CD4-positive, alpha-beta T cell treated with Interleukin-4 for 1 hour (primary cell): ENCODE measurements at places on chromosomes 16 and 17.

- peak; percentile 31 for DNase-seq
Measured at GRCh38 chr17:3935140-3935542, 18.9 kb upstream of the P2RX1 start.

DNA sequence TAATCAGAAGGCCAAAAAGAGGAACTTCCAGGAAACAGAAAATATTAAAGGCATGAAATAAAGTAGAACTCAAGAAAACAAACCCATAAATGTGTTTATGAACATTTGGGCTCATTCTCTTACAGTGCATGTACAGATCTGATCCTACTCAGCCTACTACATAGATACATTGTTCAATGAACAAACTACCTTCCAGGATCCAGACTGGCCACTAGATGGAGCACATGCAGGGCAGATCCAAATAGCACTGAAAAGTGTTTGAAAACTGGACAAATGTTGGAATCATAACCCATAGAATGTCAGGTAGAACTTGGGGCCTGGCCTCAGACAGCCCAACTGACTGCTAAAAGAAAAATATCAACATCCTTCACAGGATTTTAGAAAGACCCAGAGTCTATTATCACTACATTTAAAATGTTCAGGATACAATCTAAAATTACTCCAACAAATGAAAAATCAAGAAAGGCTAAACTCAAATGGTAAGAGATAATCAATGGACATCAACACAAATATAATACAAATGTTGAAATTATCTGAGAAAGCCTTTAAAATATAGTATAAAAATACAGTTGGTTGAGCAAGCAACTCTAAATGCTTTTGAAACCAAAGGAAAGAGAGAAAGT is 122.4 kb upstream of the NUDT7 start:
- peak; percentile 4 for DNase-seq

GRCh38 chr16:81521141-81521626 is 76.6 kb downstream of the CMIP start:
- peak; percentile 92 for DNase-seq

GRCh38 chr16:67979955-67980678 is at the start of gene DPEP3:
Gene DPEP3, minus strand, starts transcription at chr16:67980499. Its CDS starts 119 bp downstream, at chr16:67980380.
- no peak for DNase-seq

- no peak for DNase-seq
Measured at GRCh38 chr16:2988590-2989099, 8.4 kb upstream of the PKMYT1 start.

DNA sequence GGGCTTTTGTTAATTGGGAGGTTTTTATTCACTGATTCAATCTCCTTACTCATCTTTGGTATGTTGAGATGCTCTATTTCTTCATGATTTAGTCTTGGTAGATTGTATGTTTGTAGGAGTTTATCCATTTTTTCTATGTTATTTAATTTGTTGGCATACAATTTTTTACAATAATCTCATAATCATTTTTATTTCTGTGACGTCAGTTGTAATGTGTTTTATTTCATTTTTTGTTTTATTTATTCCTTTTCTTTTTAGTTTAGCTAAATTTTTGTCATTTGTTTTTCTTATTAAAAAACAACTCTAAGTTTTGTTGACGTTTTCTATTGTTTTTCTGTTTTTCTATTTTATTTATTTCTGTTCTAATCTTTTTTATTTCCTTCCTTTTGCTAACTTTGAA is 389.8 kb downstream of the HS3ST3B1 start:
- DNase-seq, result no peak

DNA sequence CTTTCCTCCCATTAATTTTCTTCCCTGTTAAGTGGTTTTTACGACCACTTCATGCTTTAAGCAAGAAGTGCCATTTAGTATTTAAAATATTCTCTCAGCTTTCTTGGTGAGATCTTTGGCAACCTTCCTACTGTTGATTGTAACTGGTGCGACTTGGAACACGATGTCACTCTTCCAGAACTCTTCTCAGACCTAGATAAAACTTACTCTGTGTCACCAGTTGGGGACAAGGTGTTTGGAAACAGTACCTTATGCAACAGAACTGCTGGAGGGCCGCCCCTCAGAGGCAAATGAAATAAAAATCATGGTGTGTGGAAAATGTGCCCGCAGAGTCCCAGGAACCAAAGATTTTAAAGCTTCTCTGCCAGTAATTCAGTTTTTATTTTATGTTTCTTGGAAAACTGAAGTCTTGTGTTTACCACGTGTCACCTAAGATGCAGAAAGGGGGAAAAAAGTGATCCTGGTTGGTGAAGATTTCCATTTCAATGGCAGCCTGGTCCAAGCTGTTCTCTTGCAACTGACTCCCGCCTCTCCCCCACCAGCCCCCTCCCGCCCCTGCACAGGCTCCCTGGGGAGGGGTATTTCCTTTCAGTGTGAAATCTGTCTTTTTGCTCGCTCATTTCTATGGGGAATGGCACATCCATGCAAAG is 7.2 kb upstream of the HSD11B2 start:
- no peak for DNase-seq

DNA sequence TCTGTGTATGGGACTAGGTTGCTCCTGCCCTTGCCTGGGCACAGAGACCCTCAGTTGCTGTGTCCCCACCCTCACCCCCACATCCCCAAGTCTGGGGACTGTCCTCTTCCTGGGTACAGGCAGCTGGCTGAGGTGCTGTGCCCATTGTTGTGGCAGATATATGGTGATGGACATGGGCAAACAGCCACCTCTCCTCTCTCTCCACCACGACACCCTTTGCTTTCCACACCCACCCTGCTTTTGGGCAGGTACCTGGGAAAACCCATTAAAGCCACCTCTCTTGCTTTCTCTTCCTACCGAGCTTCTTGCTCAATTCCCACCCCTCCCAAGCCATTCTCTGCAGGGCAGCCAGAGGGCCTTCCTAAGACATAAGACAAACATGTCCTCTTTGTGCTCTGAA is 21.7 kb downstream of the TRPV2 start:
- DNase-seq, result no peak

GRCh38 chr16:10983159-10983558 is 38.8 kb downstream of the CLEC16A start:
- DNase-seq, result no peak

- DNase-seq, result no peak
Measured at GRCh38 chr17:65102788-65103187, 34.4 kb upstream of the RGS9 start.

GRCh38 chr16:88548985-88549384 is 21.2 kb upstream of the ZC3H18 start:
- DNase-seq, result no peak

DNA sequence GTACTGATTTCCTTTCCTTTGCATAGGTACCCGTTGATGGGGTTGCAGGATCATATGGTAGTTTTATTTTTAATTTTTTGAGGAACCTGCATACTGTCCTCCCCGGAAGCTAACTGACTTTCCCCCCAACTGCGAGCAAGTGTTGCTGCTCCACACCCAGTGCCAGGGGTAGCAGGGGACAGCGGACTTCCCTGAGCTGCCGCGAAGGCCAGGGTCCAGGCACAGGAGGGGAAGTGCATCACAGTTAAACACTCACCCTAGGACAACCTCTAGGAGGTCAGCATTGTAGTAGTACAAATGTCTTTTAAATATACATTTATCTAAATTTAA is 201.7 kb downstream of the NPIPB11 start:
- no peak for DNase-seq

DNA sequence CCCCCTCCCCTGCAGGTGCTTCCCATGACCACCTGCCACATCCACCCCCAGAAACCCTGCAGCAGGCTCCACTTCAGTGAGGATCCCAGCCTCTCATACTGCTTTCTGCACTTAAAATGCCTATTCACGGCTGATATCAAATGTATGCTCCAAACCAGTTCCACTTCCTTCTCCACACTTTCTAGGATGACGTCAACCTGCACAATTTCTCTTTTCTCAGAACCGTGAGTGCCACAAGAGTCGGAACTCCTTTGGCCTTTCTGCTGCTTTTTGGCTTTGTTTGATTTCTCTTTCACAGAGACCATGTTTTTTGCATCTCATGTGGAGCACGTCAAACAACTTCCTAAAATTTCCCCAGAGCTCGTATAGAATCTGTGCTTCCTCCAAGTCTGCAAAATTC is 378.8 kb upstream of the TNRC6C start:
- peak; percentile 29 for DNase-seq

DNA sequence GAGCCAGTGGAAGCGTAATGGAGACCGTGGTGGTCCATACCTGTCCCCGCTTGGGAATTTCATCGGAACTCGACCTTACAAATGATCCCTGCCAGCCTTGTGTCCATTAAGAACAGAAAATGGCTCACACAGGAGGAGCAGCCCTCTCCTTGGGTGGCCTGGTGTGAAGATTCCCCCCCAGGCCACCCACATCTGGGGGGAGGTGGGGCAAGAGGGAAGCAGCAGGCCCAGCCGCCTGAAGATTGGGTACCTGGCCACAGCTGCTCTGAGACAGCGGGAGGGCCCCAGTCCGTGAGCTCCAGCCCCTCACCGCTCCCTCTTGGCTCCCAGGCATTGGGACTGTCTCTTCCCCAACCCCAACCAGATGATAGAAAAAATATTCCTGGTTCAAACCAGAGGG is 277.8 kb upstream of the FOXF1 start:
- no peak for DNase-seq

DNA sequence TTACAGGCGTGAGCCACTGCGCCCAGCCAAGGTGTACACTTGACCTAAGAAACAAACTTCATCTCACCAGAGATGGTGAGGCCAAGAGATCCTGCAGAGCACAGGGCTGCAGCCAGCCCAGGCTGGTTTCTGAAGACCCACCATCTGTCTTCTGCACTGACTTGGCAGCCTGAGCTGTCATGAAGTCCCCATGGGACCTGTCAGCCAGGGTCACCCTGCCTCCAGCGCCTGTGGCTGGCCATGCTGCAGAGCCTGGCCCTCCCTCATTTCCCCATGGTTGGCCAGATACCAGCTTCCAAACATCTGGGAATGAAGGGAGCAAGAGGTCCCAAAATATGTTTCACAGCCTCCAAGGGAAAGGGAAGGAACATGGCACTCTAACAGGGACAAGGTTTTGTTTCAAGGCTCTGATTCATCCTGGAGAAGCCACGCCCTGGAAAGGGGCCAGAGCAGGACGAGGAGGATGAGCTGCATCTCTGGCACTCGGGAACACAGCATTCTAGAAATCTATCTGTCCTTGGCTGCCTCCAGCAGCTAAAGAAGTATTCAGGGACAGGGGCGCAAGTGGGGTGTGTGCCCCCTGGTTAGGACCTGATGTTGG is 45.3 kb downstream of the DDX19A start:
- no peak for DNase-seq

- no peak for DNase-seq
Measured at GRCh38 chr17:18041776-18042175, 2.6 kb downstream of the GID4 start.

DNA sequence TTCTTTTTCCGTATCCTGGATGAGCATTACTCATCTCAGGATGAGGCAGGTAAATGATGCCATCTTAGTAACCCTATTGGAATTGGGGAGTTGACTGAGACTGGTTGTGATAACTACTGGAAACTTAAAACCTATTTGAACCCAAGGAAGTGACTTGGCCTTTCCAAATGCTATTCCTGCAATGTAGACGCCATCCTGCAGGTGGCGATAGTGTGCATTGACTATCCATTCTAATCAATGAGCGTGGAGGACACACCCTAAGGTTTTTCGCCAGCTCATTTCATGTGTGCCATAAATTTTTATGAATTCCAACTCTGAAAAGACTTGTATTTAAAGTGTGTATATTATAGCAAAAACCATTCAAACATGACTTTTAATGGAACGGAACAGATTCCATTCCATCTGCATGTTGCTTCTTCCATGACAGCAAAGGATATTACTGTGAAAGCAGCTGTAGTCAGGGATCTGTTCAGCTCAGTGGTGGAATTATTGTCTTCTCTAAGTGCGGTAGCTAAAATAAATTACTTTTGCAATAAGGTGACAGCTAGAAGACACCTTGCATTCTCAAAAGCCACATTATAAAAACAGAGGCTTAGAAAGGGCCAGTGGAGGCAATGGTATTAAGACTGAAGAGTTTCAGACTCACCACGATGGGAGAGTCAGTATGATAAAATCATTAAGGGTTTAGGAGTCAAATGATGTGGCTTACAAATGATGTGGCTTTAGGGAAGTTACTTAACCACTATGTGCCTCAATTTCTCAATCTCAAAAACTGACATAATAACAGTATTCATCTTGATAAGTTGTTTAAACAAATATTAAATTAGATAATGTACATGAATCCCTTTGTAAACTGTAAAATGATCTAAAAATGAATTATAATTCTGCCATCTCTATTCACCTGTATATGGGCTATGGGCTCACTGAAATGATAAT is 55.5 kb downstream of the SYT17 start:
- DNase-seq, result peak; percentile 10

GRCh38 chr16:61413021-61413420 is 623.2 kb downstream of the CDH8 start:
- DNase-seq, result no peak

DNA sequence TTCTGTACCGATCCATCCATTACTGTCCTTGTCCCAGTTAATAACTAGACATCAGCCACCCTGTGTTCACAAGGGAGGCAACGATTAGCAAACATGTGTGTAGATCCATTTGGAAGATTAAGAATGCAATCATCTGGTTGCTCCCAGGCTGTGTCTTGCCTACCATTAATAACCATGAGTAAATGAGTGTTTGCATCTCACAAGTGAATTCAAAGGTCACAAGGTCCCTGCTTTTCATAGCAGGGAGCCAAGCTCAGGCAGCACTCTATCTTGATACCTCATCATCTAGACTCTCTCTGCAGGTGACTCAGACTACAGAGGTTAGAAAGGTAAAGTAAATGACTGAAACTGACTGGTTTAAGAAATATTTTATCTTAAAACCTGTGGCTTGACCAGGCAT is 25.3 kb downstream of the VWA3A start:
- DNase-seq, result no peak

DNA sequence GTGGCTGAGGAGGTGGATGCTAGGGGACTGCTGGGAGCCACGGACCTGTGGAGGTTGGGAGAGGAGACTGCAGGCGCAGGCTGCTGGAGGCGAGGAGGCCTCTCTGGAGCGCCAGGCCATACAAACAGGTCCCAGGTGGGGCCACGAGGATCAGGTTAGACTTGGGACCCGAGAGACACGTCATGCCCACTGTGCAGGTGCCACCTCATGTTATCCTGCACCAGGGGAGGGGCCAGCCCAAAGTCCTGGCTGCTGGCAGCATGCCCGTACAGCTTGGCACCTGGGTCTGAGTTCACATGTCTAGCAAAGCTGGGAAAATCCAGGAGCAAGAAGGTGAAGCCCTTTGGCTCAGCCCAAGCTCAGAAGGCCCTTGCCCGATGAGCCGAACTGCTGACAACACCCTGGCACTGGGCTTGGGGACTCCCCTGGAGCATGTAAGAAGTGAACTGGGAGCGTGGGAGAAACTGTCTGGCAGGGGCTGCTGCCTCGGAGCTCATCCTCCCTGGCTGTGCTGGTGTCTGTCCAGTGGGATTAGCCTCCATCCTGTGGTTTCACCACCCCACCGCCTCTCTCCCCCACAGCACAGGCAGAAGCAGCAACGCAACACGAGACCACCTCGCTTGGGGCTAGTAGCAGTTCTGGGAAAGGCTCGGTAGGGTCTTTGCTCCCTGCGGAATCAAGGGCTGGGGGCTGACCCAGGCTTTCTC is 5.3 kb downstream of the ARHGDIA start:
- DNase-seq, result no peak

- DNase-seq, result no peak
Measured at GRCh38 chr17:62778990-62779681, 29.0 kb downstream of the MARCHF10 start.
